ENCODE measurements at places on chromosomes 13 and 19.
A peak's percentile ranks its signal among the peaks of the same experiment; 100 is the strongest.

GRCh38 chr19:19181488-19181998, 10.4 kb downstream of the BORCS8 start:
- DNase-seq = no peak

GRCh38 chr13:71979616-71980015, 112.6 kb upstream of the DACH1 start:
- no peak for DNase-seq

GRCh38 chr13:42549552-42549936, 24.4 kb upstream of the TNFSF11 start:
- DNase-seq = no peak

GRCh38 chr13:111248822-111249221, 71.6 kb upstream of the TEX29 start:
- DNase-seq = no peak

DNA sequence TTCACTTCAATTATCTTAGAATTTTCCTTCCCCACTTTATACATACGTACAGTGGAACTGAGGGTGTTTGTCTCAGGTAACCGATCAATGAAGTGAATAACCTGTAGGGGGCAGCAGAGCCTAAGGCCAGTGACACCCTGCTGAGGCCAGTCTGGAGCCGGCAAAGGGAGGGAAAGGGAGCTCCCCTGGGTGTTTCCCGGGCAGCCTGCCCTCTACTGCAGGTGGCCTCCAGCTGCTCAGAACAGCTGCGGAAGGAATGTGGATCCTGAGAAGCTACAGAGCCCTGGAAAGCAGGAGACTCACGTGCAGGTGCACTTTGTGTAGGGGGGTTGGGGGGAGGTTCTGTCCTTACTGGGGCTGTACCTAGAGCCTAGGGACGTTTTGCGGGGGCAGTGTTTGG, 832 bp upstream of the ZNF491 start:
- DNase-seq = peak; percentile 81

DNA sequence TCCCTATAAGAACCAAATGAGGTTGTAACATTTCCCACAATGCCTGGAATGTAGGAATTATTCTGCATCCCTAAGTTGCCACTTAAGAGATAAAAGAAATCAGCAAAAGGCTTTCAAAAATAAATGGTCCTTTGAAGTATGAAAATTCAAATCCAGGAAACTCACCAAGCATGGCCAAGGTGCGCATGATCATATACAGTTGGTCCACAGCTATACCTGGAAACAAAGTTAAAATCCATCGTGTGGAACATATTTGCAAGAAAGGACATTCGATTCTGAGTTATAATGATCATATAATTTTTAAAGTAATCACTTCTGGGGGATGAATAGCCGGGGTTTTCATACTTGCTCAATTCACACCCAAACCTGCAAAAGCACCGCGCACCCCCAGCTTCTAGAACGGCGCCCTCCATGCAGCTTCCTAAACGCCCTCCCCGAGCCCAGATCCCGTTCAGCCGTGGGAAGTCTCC, 525 bp downstream of the CARS2 start:
- no peak for DNase-seq

GRCh38 chr19:4986471-4986891, 17.6 kb downstream of the KDM4B start:
- no peak for DNase-seq

- DNase-seq = peak; percentile 53
These were observed 6.8 kb upstream of the CARM1 start for GRCh38 chr19:10864538-10864899.

DNA sequence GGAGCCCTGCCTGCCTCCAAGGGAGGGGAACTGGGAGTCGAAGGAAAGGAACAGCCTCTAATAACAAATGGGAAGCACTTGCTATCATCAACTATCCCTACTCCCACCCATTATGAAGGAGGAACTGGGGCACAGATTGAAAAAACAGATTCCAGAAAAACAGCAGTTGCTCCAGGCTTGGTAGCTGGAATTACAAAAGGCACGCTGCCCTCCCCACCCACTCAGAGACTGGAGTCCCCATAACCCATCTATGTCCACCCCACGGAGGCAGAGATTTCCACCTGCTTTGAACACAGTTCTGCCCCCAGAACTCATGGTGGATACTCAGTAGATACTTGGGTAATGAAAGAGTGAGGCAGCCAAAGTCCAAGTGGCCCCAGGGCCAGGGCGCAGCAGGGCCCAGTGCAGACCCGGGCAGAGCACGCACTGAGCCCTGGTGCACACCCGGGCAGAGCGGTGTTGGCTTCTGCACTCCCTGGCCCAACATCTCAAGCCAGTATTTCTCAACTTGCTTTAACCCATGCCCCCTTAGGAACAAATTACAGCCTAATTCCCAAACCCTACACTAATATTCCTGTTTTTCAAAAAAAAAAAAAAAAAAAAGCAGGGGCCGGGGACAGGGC, 19.1 kb upstream of the CCNP start:
- no peak for DNase-seq

DNA sequence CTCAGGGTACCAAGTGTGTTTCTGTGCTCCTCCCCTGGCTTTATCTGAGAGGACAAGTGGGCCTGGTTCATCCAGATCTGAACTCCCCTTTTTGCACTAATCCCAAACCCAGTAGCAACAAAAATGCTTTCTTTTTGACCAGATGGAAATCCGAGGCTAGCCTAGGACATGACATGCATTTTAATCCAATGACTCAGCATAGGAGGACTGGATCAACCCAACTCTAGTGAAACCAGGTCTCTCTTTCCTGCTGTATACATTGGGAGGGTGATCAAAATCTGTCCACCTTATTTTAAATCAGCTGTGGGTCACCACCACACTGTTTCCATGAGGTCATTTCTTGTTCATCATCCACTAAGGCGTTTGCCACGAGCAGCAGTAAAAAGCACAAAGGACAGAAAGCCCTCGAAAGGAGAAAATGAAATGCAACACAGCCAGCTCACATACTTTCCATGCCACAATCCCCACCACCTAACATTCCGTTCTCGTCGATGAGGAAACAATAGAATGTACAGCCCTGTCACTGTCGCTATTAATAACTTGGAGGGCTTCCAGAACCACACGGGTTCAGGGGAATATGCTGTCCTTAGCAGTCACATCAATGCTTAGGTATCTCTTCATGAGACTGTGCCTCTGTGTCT, 543.0 kb downstream of the IRS2 start:
- DNase-seq = peak; percentile 73

GRCh38 chr13:62643007-62643483, 1227.4 kb upstream of the PCDH20 start:
- no peak for DNase-seq

- no peak for DNase-seq
These were observed 1333.1 kb downstream of the EFNB2 start for GRCh38 chr13:105202354-105202753.

DNA sequence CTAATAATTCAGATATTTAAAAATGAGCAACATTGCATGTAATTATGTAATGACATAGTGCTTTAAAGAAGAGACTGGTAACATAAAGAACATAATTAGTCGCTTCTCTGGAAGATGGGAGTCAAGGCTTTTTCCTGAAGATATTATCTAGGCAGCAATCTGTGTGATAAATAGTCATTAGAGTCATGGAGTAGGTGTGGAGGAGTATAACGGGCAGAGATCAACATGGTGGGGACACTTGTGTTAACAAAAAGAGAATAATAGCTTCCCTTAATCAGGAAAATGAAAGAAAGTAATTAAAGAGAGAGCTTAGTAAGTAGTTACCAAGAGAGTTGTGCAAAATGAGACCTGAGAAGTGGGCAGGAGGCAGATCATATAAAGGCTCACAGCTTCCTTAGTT, 1417.1 kb upstream of the ATXN8OS start:
- no peak for DNase-seq

- DNase-seq = no peak
These were observed 12.9 kb upstream of the F2RL3 start for GRCh38 chr19:16875584-16876555.

DNA sequence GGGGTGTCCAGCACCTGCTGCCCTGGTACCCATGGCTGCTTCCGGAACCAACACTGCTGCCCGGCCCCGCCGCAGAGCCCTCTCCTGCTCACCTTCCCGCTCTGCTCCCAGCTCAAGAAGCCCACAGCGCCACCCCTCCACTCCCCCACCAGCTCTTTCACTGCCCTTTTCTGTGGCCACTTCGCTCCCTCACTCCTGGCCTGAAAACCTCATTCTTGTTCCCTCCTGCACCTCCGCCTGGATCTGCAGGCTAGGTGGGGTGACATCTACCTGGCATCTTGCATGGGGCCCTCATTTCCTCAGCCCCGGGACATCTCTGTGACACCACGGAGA, 6.4 kb downstream of the ZNF787 start:
- DNase-seq = no peak

DNA sequence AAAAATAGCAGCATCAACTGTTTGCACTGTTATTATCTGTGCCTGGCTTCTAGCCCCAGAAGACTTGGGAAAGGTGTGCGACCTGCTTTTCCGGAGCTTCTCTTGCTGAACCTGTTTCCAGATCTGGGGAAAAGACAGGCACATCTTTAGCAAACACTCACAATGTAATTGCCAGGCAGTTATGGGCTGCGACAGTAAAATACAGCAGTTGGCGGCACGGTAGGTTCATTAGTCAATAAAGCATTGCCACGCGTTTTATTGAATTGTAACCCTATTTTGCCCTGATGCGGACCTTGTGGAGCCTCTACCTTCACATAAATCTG, 223.7 kb upstream of the TSHZ3 start:
- no peak for DNase-seq

DNA sequence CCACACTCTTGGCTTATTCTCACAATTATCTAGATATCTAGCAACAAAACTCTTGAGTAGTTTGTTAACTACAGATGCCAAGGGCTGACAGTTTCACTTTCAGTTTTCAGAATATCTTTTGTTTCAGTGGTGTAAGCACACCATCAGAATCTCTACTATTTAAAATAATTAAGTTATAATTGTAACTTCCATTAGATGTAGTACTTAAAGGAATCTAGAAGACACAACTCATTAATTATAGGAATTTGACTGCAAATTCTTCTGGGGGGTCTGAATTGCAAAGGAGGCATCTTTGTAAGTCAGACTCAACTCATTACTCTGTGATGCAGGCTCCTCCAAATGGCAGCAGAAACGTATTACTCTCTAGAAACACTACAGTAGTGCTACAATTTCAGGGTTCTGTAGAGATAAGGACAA, 44.9 kb upstream of the USPL1 start:
- peak; percentile 17 for DNase-seq

DNA sequence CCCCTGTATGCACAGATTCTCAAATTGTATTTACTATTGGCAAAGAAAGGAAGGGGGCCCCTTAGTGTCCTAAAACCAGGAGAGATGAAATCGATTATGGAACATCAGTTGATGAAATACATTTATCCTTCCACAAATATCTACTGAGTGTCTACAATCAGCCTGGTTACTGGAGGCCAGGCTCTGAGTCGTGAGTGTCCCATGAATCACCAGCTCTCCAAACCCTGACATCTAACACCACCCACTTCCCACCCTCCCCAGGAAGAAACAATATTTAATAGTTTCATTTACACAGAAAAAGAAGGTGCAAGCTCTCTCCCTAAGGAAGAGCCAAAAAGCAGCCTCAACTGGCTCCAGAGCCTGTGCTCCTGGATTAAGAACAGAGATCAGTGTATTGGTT, 25.2 kb downstream of the KCTD15 start:
- no peak for DNase-seq

DNA sequence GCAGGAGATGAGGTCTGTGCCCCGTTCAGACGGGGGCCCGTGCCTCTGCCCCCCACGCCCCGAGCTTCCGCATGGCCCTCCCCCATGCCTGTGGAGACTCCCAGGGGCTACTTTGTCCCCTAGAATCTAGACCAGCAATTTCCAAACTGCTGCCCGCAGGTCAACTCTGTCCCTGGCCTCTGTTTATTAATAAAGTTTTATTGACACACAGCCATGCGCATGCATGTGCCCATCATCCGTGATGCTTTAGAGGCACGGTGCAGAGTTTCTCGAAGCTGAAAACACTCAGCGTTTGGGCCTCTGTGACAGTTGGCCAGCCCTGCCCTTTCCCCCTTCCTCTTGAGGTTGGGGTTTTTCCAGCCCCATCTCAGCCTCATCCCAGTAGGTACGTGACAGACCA, 140.0 kb downstream of the KDM4B start:
- DNase-seq = no peak

GRCh38 chr13:107866032-107866940, 349.1 kb downstream of the LIG4 start:
- no peak for DNase-seq

DNA sequence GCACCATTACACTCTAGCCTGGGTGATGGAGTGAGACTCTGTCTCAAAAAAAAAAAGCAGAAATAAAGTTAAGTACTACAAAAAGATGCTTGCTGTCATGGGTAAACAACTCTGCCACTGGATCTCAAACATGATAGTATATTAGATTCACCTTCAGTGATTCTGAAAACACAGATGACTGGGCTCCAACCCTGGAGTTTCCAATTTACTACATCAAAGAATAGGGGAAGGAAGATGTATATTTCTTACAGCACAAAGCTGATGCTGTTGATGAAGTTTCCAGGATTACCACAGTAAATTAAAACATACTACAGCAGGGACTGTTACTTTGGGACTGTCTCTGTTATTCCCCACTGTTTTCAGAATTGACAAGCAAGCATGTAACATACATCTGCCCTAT, 5.2 kb downstream of the ZNF561 start:
- no peak for DNase-seq

- no peak for DNase-seq
These were observed 9.6 kb downstream of the CAPN12 start for GRCh38 chr19:38734426-38735256.

- DNase-seq = no peak
These were observed 515.7 kb downstream of the TBC1D4 start for GRCh38 chr13:74966275-74966674.

DNA sequence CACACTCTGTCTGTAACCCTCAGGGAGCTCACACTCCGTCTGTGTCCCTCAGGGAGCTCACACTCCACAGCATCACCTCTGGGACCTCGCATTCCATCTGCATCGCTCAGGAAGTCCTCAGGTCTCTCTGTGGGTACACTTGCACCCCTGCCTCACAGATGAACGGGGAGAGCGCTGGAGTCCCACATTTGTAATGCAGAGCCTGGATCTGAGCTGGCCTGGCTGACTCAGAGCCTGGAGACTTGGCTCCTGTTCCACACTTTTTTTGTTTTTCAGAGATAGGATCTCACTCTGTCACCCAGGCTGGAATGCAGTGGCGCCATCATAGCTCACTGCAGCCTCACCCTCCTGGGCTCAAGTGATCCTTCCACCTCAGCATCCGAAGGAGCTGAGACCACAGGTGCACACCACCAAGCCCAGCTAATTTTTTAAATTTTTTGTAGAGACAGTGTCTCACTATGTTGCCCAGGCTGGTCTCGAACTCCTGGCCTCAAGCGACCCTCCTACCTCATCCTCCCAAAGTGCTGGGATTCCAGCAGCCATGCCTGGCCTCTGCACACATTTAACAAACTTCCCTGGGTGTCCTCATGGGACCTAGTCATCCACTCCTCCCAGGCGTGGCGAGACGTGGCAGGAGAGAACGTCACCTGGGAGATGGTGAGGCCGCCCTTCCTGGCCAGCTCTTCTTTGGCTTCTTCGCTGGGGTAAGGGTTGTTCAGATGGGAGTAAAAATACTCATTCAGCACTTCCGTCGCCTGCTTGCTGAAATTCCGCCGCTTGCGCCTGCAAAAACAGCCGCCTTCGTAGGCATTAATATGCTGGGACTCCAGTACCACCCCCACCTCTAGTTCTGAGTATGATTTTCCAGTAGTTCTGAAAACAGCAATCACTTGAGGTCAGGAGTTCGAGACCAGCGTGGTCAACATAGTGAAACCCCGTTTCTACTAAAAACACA, 31.0 kb downstream of the CILP2 start:
- DNase-seq = peak; percentile 32
